ENCODE measurements at places on chromosomes 4 and X.

DNA sequence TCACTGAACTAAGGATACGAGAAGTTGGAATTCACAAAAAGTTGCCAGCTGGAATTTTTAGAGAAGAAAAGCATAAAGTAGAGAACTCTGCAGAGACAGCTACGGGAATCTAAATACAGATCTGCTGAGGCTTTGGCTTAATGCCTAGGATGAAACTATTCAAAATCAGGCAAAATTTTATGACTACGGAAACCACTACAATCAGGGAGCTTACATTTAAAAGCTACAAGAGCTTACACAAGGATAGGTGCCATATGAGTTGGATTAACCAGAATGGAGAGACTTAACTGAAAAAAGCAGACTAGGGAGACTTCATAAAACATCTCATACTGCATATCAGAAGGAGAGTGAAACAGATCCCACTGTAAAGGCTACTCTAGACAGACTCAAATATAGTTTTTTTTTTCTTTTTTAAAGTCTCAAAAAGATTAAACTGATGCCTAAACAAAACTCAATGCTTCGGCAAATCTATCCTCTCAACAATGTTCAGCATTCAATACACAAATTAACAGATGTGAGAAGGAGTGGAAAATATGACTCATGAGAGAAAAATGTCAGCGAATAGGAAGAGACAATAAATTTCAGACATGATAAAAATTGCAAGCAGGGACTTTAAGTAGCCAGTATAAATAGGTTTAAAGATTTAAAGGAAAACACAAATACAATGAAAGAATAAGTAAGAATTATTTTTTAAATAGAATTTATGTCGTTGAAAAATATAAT lies 586.1 kb downstream of the FSTL5 start:
- no peak for DNase-seq

- peak; percentile 13 for DNase-seq
These were observed 285.5 kb downstream of the PDGFC start for GRCh38 chr4:156686120-156686519.

DNA sequence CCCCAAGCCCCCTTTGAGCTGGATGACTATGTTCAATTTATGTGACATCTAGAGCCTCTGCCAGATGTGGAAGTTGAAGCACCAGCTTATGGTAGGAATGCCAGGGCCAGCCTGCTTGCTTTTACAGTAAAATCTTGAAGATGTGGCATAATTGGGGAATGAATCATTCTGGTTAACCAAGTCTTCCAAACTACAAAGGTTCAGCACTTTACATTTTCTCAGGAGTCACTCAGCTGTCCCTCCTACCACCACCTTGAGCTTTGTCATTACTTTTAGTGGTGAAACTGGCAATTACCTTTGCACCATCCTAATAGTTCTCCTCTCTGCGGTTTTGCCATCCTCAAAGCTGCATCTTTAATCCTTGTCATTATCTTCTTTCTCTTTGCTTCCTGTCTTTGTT lies 172.2 kb downstream of the HS6ST2 start:
- no peak for DNase-seq

GRCh38 chrX:150486011-150486410 lies 82.4 kb upstream of the MTM1 start:
- peak; percentile 32 for DNase-seq

DNA sequence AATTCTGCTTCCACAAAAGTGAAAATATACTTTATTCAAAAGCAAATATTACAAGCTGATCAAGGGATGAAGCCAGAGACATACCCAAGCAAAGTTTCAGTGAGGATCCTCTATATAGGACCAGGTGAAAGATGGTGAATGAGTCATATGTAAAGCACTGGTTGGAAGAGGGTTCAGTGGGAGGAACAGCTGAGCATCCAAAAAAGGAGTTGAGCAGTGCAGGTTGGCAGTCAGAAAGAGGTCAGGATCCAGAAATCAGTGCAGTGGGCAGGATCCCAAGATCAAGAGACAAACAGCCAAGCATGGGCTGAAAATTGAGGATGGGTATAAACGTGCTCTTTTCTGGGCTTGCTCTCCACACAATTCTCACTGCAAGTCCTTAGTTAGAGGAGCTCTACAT lies 30.3 kb downstream of the OTC start:
- DNase-seq, result no peak

DNA sequence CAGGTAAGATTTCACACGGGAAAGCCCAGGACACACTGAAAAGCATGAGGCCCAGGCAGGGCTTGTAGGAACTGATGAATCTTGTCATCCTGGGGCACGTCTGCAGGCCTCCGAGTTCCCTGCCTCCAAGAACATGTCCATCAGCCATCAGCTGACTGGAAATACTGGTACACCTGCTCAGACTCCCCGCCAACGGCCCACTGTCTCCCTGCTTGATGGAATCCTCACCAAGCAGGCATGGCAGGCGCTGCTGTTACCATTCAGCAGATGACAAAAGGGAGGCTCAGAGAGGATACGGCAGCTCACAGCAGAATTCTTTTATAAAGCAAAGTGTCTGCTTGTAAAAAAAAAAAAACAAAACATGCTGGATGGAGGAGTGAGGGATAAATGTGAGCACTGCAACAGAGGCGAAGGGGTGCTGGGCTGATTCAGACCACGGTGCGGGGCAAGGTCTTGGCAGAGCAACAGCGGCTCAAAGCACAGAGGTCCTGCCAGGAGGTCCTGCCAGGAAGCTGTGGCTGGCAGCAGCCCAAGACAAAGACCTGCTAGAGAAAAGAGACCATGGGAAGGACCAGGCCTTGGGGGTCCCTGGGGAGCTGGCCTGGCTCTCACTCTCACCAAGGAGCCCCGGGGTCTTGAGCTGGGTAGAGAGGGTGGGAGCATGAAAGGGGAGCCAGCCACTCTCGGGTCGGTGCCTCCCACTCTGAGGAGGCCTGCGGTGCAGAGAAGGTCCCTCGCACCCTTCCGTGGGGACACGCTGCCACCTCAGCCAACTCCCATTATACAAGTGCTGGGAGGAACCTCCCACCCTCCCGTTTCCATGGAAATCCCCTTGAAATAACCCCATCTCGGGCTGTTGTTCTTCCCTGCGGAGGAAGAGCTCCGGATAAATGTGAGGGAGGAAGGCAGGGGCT lies 25.6 kb downstream of the PPP2R2C start:
- no peak for DNase-seq

DNA sequence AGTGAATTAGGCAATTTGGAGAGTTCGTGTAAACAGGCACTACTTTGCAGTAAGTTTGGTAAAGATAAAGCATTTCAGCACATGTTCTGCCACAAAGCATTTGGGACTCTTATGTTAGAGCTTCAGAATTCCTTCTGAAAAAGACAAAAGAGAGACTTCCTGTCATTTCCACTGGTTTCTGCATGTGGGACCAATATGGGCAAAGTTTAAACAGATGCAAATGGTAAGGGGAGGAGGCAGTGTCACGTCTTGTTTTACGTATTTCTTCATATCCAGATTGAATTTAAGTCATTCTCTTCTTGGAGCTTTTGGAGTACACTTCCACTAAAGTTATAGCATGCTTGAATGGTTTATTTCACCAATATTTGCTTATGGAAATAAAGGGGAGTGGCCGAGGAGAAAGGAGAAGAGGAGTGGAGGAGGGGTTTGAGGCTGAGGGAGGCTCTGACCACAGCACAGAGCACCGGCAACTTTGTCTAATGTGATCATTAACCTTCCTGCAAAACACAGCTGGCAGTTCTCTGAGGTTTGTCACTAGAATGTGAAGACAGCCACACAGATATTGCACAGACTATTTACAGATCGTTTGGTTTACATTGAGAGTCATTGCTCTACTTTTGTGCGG lies at the start of gene APELA:
Gene APELA (plus strand): TSS at position 479 of the 625 bp plus-strand sequence. CDS start 154 bp downstream, outside the sequence.
- no peak for DNase-seq

DNA sequence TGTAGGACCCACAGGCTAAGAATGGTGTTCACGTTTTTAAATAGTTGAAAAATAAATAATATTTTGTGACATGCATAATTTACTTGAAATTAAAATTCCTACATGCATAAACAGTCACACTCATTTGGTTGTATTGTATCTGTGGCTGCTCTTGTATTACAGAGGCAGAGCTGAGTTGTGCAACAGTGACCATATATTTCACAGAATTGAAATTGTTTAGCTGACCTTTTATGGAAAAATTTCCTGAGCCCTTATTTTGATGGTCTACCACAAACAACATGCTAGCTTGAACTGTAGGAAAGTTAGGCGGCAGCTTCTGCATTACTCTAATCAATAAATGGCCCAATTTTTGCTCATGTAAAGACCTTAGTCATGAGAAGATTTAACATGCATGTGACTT lies 633.4 kb upstream of the AADAT start:
- no peak for DNase-seq

DNA sequence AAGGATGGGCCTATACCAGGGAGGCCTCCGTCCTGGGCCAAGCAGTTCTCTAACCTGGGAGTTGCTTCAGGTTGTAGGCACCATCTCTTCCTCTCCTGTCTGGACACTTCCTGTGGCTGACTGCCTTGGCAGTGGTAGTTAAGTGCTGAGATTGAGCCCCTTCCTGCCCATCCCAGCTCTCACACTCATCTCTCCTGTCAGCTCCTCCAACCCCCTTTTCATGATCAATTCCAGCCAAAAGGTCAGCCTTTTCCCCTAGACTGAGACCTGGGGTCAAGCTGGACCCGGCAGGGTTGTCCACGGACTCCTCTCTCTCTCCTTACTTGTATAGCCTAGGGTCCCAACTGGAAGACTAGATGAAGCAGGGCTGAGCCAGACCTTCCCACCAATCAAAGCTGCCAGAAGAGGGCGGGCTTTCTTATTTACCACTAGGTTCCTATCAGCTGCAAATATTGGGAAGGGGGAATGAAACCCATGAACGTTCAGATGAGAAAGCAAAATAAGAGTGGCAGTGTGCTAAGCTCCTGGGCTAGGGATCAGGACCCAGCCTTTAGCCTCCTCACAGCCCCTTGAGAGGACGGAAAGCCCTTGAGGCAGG lies 34.5 kb downstream of the KDM5C start:
- DNase-seq, result no peak

DNA sequence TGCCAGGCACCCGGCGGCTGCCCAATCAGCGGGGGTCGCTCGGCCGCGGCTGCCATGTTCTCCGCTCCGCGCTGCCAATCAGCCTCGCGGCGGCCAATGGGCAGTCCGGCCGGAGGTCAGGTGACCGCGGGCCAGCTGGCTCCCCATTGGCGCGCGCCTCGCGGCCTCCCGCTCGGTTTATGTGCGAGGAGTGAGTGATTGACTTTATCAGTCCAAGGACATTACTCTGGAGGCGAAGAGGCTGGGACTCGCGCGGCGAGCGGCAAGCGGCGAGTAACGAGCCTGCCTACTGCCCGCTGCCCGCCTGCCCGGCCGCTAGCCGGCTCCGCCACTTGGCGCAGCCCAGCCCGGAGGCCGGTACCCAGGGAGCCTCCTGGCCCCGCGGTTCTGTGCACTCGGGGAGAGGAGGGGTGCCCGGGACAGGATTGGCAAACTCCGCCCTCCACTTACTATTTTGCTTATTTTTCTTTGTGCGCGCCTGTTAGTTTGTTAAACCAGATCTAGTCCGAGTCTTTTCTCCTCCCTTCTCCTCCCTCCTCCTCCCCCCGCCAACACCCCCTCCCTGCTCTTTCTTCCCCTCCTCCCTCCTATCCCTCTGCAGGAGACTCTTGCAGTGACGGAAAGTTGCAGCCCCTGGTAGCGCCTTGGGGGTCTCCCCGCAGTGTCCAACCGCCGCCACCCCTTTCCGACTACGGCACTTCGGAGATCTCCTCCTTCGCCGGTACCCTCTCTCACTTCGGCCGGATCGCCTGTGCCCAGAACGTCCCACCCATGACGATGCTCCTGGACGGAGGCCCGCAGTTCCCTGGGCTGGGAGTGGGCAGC lies at the start of gene ZIC3:
Gene ZIC3 (plus strand): TSS at position 207 of the 825 bp plus-strand sequence. CDS start 565 bp downstream, at position 772.
- peak; percentile 82 for DNase-seq

DNA sequence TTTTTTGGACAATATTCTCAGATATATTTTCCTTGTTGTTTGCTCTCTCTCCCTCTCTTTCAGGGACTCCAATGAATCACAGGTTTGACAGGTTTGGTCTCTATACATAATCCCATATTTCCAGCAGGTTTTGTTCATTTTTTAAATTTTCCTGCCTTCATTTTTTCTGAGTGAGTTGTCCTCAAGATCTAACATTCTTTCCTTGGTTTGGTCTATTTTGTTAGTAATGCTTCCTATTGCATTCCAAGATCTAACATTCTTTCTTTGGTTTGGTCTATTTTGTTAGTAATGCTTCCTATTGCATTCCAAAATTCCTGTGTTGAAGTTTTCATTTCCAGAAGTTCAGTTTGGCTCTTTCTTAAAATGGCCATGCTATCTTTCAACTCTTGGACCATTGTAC lies 45.3 kb upstream of the ZMAT1 start:
- DNase-seq, result no peak

- no peak for DNase-seq
These were observed 13.6 kb upstream of the HELT start for GRCh38 chr4:185004562-185005218.

DNA sequence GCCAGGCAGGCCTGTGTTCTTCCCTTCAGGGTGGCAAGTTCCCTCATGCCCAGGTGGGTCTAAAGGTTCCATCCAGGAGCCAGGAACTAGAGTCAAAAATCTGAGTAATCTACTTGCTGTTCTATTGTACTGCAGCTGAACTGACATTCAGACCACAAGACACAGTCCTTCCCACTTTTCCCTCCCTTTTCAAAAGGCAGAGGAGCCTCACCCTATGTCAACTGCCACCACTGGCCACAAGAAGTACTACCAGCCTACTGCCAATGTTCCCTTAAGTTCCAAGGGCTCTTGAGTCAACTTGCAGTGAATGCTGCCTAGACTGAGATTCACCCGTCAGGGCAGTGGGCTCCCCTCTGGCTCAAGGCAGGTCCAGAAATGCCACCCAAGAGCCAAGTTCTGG lies 133.5 kb downstream of the FAM47B start:
- no peak for DNase-seq

DNA sequence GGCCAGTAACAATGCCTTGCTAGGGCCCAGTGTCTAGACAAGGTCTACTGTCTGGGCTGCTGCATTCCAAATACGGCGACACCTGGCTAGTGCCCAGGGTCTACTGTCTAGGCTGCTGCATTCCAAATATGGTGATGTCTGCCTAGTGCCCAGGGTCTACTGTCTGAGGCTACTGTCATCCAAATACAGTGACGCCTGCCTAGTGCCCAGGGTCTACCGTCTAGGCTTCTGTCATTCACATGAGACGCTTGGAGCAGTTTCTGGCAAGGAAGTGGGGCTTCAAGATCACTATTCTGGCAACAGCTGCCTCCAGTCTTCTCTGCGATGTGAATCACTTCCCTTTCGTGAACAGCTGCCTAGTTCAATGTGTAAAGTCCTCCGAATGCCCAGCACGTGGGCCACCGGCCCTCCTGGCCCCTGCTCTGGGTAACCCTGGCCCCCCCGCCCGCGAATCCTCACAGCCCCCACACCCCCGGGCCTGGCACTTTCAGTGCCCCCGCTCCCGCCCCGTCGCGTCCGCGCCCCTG lies 12.7 kb downstream of the ACOX3 start:
- peak; percentile 39 for DNase-seq

GRCh38 chrX:443536-444210 lies 57.0 kb upstream of the PPP2R3B start:
- no peak for DNase-seq
